Non-pigmented ciliary epithelial cell (primary cell): ENCODE measurements at places on chromosomes 4 and X.

DNA sequence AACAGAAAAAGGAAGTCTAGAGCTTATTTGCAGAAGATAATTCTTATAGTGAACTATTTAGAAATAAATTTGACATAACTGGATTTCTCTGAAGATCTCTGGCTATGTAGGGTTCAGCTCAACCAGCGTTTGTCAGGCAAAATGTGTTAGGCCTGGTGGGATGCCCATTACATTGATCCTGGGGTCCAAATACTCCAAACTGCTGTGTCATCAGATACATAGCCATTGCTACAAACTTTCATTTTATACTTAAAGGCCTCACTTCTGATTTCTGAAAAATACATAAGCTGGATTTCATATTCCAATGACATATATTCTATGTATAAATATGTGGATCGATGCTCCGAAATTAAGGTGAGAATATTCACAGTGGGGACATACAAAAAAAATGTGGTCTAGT is 1958.9 kb upstream of the TENM3 start:
- DNase-seq, result no peak

GRCh38 chrX:119009071-119009470 is 34.7 kb downstream of the LONRF3 start:
- DNase-seq, result no peak

- peak; percentile 62 for DNase-seq
Observed at GRCh38 chr4:166657261-166657660, 577.0 kb downstream of the SPOCK3 start.

DNA sequence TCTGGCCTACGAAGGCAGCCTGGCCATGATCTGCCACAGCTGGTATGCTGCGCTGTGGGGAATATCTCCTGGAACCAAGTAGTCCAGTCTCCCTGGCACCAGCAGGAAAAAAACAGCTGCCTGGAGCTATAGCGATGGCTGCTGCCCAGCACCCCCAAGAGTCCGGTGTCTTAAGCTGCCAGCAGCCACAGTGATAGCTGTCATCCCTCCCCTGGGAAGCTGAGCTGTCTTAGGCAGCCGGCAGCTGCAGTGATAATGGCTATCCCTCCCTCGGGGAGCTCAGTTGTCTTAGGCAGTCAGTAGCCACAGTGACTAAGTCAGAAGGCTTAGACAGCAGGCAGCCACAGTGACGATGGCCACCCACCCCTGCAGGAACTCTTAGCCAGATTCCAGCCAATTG is 205.1 kb downstream of the STPG2 start:
- no peak for DNase-seq

DNA sequence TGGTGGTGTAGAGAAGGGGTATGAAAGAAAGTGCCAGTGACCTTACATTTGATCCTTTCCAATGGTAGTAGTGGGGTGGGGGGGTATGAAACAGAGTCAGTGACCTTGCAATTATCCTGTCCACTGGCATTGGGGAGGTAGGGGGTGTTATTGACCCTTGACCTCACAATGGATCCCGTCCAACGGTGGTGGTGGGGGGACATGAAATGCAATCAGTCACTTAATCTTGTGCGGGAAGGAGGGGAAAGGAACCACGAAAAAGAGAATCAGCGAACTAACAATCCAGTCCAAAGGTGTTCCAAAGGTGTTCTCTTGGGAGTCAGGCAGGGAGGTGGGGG is 619 bp upstream of the PDK3 start:
- no peak for DNase-seq

DNA sequence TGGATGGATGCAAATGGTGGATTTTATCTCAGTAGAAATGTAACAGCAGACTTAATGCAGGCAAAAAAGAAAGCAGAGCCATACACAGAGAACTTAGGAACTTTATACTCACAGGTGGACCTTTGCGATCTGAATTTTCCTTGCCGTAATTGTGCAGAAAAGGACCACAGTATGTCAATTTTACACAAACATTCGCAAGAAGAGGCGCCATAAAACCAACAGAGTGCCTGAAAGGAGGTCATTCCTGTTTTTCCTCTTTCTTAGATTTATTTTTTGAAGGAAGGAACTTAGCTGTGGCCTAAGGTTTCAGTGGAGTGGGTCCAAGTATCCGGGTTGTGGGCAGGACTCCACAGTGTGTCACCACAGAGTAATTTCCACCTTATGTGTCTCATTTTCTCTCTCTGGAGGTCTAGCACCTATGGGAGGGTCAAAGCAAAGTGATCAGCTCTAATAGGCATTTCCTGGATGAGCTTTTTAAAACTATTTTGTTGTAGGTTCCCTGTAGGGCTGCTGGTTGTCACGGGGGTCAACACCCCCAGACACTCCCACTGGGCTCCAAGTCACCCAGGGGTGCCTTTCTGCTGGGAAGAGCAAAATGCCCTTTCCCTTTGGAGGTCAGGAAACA is 24.7 kb upstream of the PBDC1 start:
- DNase-seq, result no peak

DNA sequence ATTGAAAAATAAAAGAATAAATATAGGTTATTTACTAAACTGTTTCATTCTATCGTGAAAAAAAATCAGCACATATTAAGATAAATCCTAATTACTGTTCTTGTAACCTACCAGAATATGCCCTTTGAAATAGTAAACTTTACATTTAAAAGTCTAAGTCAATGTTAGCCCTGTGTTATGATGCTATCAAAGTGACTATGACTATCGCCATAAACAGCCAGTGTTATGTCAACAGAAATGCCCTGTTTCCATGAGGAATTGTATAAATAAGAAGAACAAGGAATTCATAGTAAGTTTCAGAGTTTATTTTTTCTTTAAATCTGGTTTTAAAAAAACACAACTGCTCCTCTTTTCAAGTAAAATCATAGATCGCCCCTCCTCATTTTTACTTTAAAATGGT is 11.4 kb downstream of the NR3C2 start:
- DNase-seq, result no peak

DNA sequence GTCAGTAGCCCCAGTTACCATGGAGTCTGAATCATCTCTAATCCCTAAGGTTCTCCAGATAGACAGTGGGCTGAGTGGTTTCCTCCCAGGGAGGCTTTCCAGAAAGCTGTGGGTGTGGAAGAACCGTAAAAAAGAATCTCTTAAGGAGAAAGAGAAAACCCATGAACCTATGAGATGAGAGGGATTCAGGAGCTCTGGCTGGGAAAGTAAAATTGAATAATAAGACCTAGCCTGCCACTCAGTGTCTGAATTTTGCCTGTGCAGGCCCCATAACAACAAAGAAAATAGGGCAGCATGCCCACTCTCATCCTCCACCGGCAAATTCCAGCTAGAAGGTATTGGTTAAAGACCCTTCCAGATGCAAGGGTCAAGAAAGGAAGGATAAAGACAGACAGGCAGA is 16.9 kb downstream of the AWAT2 start:
- no peak for DNase-seq

GRCh38 chrX:153723351-153724251 is 586 bp downstream of the BCAP31 start:
- no peak for DNase-seq

DNA sequence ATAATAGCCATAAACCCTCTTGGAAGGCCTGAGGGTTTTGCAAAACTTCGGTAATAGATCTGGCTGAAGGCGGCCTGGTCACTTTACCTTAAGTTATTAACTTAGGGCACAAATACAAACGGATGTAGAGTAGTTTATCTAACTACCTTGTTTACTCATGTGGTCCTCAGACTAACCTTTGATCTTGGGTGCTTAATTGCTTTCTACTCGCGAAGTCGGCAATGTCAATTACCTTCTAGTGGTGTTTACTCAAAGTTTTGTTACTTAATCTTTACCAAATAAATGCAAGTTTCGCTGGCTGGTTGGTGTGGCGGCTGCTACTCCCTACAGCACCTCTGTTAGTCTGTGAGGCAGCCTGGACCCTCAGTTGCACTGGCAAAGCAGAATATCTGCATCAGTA is 8.9 kb upstream of the ZNF141 start:
- DNase-seq, result no peak

GRCh38 chr4:107655289-107655688 is 64.7 kb downstream of the PAPSS1 start:
- DNase-seq, result no peak

DNA sequence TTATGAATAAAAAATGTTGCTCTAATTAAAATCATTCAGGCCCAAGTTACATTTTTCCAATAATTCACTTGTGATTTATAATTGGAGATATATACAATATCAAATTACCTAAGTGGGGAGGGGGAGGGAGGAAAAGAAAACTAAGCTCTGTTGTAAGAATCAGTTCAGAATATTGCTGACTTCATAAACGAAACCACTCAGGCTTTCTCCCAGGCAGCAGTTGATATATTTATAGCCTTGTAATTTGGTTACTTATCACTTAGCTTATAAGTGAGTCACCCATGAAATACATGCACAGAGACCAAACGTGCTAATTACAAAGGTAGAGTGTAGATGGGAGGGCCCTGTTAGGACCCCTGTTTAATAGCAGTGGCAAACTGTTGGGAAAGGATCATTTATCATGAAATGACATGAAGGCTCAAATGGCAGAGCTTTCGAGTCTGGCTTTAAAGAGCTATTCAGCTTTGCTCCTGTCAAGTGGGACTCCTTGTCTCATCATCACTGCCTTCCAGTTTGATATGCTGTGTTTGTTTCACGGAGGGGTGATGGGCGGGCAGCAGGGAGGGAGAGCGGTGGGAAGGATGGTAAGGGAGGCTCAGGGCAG is 105.6 kb upstream of the PGRMC2 start:
- DNase-seq, result no peak
